ENCODE measurements at places on chromosomes 16 and 17. TPM values are rescaled to one million over a fixed set of nuclear protein-coding genes. Genes with fewer than 3 reads are reported as not detected.

DNA sequence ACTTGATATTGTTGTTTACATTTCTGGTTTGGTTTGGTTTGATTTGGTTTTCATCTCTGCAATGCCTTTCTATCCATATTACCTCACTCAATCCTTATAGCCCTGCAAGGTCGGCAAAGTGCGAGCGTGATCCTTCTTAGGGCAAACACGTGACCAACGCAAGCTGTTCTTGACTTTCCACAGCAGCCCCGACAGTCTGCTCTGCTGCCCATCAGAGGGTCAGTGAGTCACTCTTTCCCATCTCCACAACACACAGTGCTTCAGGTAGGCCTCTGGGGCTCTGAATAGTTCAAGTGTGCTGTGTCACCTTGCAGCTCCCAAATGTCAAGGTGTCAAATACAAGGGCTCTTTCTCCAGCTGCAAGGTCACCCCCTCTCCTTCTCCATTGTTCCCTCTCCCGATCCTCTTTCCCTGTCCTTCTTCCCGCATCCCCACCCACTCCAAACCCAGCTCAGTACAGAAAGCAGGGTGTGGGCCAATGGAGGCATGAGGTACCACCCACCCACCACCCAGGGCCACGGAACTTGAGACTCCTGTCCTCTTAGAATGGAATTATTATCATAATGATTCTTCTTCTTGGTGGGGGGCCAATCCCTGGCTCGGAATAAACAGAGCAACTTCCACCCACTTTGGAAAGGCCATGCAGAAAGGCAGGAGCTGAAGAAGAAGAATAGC, 139.7 kb downstream of the SLC39A11 start:
- no peaks in the 10 kb centered on the region for H3K4me1 ChIP-seq
- H3K27me3 ChIP-seq = no peaks in the 10 kb centered on the region
- no peak for DNase-seq
- H3K36me3 ChIP-seq = no peaks in the 10 kb centered on the region
- no peak overlapping the region for H3K4me3 ChIP-seq
- no peak overlapping the region for H3K27ac ChIP-seq

The ATXN1L gene
- 19.4 TPM for total RNA-seq

The BAIAP3 gene
- 5.5 TPM for total RNA-seq

GRCh38 chr17:79183293-79184158, 108.9 kb downstream of the ENGASE start:
- no peak overlapping the region for H3K4me3 ChIP-seq
- no peak overlapping the region for H3K27ac ChIP-seq
- no peaks in the 10 kb centered on the region for H3K4me1 ChIP-seq

GRCh38 chr17:75010683-75011400, 1.6 kb upstream of the MRPL58 start:
- peak; percentile 60 for DNase-seq
- H3K4me1 ChIP-seq = peaks cover 9% of the 10 kb centered on the region
- no peaks in the 10 kb centered on the region for H3K36me3 ChIP-seq
- no peaks in the 10 kb centered on the region for H3K27me3 ChIP-seq
- H3K4me3 ChIP-seq = no peak overlapping the region

DNA sequence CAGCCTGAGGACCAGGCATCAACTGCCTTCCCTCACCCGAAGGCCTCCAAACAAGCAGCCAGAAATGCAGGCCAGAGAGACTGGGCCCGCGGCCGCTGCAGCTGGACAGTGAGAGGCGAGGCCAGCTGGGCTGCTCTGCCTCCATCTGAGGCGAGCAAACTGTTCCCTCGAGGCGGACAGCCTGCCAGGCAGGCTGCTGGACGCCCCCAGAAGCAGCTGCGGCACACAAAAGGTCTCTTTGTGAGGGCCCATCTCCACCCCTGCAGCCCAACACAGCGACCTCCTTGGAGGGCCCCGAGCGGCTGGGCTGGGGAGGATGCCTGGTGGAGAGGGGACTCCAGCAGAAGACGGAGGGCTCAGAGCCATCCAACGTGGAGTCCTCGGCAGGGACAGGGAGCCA, 4.7 kb downstream of the CORO7 start:
- H3K4me3 ChIP-seq = no peak overlapping the region
- no peaks in the 10 kb centered on the region for H3K36me3 ChIP-seq
- no peaks in the 10 kb centered on the region for H3K27me3 ChIP-seq
- peak overlapping the region; percentile 1 for H3K27ac ChIP-seq
- no peaks in the 10 kb centered on the region for H3K4me1 ChIP-seq

GRCh38 chr17:58302919-58303585, 22.3 kb upstream of the MPO start:
- no peaks in the 10 kb centered on the region for H3K36me3 ChIP-seq
- H3K4me3 ChIP-seq = no peak overlapping the region
- no peaks in the 10 kb centered on the region for H3K27me3 ChIP-seq

GRCh38 chr16:87635541-87636049, 33.3 kb downstream of the JPH3 start:
- peak overlapping the region; percentile 22 for H3K4me3 ChIP-seq
- peaks cover 7% of the 10 kb centered on the region for H3K4me1 ChIP-seq
- H3K27me3 ChIP-seq = no peaks in the 10 kb centered on the region
- H3K36me3 ChIP-seq = no peaks in the 10 kb centered on the region

All from colonic mucosa (tissue), 4 donors.